NCI-H526 treated with DMSO at 0.1 percent for 48 hours (cell line): ENCODE measurements at places on chromosomes 16 and 17.

DNA sequence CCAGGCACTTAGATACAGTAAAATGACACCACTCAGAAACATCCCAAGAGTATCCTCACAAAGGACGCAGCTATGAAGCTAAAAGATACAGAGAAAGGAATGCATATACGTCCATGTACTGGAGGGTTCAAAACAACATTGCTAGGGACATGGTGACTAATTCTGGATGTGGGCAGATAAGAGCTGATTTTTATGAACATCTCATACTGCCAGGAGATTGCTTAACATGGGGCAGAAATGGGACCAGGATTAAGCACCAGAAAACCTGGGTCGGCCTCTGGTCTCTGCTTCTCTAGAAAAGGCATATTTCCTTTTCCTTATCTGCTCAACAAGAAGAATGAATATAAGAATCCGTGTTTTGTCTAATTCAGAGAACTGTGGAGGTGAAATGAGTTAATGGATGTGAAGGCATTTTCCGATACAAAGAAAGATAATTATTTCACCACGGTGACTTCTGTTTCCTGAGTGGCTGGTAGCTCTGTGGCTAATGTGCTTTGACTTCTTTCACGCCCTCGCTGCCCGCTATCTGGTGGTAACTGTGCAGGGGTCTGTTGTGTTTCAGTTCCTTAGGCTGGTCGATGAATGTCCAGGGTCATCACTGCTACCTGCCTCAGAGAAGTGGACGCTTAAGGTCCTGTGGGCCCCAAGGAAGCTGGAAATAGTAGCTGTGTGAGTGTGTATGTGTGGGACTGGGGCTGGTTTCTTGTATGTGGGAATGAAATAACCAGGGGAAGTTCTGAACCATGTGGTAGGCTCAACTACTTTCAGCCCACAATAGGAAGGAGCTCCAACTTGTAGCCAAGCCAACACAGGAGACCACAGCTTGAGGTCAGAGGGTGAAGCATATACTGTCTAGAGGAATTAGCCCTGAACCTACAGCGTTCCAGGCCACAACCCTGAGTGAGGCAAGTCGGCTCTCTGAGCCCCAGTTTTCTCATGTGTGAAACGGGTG is 15.8 kb upstream of the CCL5 start:
- DNase-seq: no peak

DNA sequence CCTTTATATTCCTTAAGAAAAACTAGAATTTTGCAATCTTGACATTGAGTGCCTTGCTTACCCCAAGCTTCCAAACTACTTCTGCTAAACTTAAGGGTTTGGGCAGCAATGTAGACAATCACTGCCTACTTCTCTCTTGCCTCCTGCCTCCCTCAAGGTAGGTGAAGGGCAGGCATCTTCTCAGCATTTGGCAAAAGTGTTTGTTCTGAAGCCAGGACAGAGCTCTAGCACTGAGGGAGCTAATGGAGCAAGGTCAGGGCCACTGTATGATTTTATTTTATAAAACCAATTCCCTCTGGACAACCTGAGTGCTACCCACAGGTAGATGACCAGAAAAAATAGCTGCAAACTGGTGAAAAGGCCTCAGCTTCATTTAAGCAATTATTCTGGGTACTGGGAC is 111.8 kb downstream of the IRX3 start:
- no peak for DNase-seq

GRCh38 chr16:49857423-49858181 is 1.7 kb upstream of the ZNF423 start:
- no peak for DNase-seq

- no peak for DNase-seq
Observed at GRCh38 chr16:80500961-80501525, 39.8 kb upstream of the DYNLRB2 start.

DNA sequence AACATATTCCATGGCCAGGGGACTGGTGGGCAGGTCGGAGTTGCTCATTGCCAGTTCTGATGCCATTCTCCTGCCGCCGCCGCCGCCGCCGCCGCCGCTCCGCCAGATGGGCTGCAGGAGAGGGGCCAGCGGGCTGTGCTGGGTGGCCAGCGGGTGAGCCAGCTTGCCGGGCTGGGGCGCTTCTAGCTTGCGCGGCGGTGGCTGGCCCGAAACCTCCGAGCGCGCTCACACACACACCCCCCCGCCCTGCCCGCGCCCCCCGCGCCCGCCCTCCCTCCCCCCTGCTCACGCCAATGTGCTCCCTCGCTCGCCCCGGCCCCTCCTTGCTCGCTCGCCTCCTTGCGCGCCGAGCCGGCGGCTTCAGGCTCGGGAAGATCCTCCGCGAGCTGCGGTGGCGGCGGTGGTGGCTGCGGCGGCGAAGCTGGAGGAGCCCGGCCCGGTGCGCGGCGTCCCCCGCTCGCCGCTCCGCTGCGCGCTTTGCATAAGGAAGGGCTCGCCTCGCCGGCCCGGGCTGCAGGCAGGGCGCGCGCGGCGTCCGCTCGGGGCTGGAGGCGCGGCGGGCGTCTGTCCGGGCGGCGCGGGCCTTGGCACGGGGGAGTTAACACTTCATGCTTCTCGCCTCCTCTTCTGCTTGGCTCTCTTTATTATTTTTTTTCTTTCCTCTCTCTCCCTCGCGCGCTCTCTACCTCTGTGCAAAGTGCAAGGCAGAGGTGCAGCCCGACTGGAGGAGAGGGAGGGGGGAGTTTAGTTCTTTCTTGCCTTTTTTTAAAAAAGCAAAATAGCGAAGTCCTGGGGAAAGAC is 500 bp downstream of the MAF start:
- DNase-seq: peak; percentile 32

- DNase-seq: no peak
Observed at GRCh38 chr17:52790359-52790955, 631.9 kb upstream of the CA10 start.
